ENCODE measurements at places on chromosomes 6 and 20.

GRCh38 chr6:16139556-16139955 lies 10.7 kb downstream of the MYLIP start:
- no peak for DNase-seq

GRCh38 chr20:5181492-5181891 lies 54.7 kb downstream of the CDS2 start:
- no peak for DNase-seq

GRCh38 chr6:34030831-34031624 lies 114.9 kb downstream of the GRM4 start:
- no peak for DNase-seq

GRCh38 chr6:12353731-12354130 lies 63.6 kb downstream of the EDN1 start:
- no peak for DNase-seq

DNA sequence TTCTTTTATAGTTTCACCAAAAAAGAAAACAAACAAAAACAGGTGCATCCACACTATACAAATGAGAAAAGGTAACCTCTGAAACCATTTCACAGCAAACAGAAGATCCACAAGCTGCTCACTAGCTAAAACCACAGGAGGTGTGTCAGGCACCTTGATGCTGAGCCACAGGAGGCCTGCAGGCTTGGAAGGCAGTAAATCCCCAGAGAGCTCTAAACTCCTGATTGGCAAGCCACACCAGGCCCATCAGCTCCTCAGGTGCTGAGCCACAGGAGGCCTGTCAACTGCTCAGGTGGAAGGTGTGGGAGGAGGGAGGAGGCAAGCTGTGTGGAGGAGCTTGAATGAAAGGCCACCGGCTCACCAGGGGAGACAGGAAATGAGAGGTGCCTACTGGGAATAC lies 273.0 kb downstream of the PKHD1 start:
- DNase-seq, result no peak

DNA sequence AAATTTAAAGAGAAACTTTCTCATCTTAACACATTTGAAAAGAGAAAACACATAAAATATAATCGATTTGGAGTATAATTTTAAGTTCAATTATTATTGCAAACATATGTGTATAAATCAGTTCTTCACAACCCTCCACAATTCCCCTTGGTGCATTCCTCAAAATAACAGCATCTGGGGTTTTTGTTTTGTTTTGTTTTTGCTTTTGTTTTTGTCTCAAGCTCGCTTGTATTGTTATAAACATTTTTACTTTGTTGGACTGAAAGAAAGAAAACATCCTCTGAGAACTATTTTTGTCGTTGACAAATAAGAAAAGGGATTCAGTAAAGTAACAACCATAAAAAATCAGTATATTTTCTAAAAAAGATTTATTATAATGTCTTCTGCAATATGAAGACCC lies 60.2 kb upstream of the HIVEP1 start:
- no peak for DNase-seq

DNA sequence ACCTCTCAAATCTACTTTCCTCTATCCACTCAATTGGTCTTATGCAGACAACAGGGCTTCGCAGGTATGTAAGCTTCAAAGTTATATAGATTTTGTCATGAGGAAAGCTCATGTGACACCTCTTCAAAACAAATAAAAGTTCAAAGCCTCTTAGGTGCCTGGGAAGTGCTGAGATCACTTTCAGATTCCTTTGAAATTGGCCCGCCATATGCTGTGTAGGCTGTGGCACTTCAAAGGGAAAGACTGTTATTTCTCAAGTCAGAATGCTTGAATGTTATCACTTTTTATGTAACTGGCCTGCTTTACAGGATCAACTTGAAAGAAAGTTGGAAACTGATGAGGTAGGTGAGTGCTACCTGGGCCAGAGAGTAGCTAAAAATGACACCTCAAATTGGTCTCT lies 67.1 kb upstream of the GFRAL start:
- no peak for DNase-seq
